Stimulated activated naive CD4-positive, alpha-beta T cell (primary cell): ENCODE measurements at places on chromosomes 7 and 10.

GRCh38 chr10:112298581-112298980, 15.4 kb downstream of the TECTB start:
- DNase-seq, result no peak

DNA sequence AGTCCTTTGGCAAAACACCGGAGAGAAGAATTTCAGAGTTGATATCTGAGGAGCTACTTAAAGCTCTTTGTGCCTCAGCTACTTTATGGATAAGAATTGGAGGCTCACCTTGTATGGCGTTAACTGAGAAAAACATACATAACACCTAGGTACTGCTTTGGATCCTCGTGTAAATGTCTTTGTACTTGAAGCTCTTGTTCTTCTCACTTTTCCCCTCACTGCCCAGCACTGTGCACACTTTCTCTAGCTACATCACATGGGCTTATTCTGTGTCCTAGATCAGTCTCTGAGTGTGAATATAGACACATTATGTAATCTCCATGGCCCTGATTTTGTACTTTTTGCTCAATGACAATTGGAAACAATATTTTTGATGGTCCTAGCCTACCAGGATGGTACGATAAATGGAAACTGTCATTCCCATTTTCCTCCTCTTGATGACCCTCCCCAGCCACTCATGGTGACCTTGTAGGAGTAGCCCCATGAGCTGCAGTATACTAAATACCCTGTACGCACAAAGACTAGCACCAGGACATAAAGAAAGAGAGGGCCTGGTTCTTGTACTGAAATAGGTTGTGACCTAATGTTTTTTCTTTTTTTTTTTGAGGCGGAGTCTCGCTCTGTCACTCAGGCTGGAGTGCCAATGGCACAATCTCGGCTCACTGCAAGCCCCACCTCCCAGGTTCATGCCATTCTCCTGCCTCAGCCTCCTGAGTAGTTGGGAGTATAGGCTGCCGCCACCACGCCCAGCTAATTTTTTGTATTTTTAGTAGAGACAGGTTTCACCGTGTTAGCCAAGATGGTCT, 22.1 kb downstream of the STAMBPL1 start:
- DNase-seq, result no peak

DNA sequence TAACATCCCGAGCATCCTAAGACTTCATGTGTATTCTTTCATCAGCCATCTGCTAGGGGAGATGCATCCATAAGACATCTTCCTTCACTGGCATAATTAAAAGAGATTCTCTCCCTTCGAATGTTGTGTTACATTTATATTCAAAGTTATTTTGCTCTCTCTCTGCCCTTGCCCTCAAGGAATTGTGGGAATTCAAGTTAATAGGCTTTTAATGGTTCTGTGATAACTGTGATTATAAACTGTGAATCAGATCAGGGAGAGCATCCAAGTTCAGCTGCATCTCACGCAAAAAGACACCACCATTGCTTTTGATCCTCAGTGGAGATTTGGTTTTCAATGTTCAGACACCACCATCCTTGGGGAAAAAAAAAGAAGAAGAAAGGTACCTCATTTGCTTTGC, 9.2 kb upstream of the TEX36 start:
- no peak for DNase-seq

DNA sequence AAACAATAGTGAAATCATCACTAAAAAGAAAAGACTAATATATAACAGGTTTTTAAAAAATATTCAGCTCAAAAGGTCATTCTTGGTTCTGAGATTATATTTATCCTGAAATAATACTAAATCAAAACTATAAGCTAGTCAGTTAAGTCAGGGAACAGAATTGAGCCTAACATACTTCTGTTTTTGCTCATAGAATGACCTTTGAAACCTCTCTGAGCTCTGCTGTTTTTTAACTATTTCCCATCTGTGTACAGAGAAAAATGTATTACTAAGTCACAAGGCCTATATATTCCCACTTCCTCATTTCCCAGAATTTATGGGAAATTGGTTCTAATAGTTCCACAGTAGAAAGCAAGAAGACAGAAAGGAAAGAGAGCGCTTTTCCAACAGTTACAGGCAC, 346.8 kb upstream of the ETV1 start:
- DNase-seq, result no peak

DNA sequence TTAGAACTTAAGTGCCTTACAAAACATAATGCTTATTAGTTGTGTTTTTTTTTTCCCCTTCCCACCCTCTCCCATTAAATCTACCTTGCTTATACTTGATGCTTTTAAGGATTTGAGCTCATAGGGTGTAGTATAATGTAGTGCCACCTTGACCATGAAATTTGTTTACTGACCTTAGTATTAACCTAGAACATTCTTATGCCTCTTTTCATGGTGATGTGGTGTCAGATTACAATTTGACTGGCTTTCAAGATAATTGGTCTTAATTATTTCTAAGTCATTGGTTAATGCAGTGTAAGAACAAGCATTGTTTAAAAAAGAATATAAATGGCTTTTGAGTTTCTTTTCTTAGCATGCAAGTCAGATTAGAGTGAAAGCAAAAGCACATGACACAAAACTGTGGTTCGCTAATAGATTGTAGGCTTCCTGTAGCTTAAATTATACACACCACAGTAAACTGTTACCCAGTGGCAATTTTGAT, 61.8 kb downstream of the ADD3 start:
- DNase-seq, result peak; percentile 31

DNA sequence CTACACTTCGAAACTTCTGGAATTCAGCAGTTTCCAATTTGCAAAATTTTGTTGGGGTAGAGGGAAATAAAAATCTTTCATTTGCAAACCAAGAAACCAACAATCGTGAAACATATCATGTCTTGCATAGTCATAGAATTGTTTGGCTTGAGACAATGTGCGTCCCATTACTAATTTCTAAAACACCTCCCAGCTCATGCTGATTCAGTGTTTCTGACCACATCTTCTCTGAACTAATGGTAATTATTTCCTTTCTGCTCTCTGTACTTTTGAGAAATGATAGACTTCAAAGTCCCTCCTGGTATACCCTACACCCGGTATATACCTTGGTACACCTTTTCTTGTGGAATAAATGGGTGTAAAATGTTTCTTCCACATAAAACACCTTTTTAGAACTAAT, 41.8 kb upstream of the TSPAN13 start:
- DNase-seq, result no peak

- DNase-seq, result no peak
These were observed 111.9 kb upstream of the RHEB start for GRCh38 chr7:151631570-151631952.
